Activated CD4-positive, alpha-beta T cell treated with anti-CD3 and anti-CD28 coated beads, Interleukin-2, amount 50 U/mL, for 1 hour (primary cell): ENCODE measurements at places on chromosomes 5 and 9.

DNA sequence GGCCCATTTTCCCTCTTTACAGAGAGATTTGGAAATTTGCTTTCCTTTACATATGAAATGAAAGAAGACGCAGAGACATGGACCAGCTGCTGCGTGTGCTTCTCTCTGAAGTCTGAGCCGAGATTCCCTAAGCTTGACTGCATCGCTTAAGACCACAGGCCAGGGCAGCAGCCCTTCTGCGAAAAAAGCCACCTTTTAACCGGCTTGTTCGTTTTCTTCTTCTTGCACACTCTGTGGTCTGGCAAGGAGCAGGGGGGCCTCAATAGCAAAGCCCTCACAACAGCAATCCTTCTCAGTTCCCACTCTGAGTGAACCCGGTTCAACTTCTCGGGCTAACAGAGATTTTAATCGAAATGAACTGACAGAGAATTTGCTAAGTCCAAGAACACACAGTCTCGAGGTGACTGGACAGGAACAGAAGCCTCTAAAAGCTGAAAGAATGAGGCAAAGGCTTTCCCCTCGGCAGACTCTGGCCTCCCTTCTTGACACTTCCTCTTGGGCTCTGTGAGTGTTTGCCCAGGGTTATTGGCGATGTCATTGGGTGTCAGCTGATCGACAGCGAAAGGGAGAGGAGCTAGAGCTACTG, 512.9 kb upstream of the KLF4 start:
- DNase-seq: no peak

DNA sequence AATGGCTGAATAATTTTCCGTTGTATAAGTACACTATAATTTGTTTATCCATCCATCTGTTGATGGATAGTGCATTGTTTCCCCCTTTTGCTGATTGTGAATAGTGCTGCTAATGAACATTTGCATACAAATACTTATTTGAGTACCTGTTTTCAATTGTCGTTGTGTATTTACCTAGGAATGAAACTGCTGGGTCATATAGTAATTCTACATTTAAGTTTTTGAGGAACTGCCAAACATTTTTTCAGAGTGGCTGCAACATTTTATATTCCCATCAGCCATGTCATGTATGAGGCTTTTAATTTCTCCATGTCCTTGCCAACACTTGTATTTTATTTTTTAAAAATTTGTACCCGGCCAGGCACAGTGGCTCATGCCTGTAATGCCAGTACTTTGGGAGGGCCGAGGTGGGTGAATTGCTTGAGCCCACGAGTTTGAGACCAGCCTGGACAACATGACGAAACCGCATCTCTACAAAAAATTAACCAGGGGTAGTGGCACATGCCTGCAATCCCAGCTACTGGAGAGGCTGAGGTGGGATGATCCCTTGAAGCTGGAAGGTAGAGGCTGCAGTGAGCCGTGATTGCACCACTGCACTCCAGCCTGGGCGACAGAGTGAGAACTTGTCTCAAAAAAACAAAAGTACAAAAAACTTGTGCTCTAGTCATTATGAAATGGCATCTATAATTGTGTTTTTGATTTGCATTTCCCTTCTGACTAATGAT, 2.2 kb upstream of the ANXA6 start:
- DNase-seq: no peak

GRCh38 chr5:31383734-31384133, 148.2 kb downstream of the DROSHA start:
- no peak for DNase-seq

DNA sequence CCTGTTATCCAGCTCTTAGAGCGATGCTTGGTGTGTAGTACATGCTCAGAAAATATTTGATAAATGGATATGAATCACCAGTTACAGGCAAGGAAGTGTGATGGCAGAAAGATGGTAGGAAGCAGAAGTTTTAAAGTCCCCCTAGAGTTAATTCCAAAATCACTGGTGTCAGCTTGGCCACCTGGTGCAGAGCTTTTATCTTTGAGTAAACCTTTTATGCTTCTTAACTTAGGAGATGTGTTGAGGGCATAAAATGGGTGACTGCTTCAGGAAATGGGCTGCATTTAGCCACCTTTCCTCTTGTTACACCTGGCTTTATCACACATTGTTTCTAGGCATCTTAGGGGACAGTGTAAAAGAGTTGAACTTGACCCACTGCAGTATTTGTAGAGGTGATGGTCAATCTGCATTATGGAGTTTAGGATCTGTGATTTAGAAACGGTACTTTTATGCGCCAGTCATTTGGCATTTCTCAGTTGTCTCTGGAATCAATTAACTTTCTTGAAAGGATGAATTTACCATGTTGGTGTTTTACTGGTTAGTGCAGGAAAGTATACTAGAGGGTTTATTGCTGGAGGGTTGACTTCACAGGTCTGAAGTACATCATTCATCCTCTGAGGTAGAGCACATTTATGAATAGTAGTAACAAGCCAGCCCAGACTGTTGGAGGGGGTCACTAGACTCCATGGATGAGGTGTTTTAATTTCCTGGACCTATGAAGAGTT, 7.5 kb upstream of the FAM120AOS start:
- DNase-seq: no peak

DNA sequence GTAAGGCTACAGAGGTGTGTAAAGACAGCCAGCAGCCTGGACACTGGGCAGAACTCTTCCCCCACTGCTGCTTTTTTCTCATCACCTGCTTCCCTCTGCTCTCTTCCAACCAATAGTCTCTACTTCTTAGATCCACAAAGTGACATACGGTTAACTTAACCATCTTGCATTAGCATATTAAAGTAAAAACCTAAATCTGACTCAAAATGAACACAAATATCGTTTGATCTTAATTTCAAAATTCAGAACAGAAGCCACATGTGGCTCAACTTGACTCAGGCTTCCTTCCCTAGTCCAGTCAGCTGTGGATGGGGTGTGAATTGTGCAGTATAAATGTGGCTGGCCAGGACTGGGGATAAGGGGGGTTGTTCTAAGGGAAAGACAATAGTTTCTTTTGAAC, 114.3 kb downstream of the STARD4 start:
- no peak for DNase-seq

DNA sequence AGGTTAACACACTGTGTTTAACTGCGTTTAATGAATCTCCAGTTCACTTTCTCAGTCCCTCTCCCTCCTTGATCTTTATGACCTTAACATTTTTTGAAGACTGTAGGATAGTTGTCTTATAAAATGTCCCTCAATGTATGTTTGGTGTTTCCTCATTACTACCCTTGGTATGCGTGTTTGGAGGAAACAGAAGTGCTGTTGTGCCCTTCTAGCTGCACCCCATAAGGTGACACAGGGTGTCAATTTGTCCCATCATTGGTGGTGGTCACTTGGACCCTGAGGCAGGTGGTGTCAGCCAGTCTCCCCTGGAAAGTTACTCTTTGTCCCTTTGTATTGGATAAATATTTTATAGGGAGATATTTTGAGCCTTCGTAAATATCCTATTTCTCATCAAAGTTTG, 52.3 kb downstream of the RAD23B start:
- no peak for DNase-seq
